ENCODE measurements at places on chromosomes 13 and 19.

- DNase-seq, result no peak
Observed at GRCh38 chr19:35279985-35280821, 2.1 kb upstream of the HAMP start.

DNA sequence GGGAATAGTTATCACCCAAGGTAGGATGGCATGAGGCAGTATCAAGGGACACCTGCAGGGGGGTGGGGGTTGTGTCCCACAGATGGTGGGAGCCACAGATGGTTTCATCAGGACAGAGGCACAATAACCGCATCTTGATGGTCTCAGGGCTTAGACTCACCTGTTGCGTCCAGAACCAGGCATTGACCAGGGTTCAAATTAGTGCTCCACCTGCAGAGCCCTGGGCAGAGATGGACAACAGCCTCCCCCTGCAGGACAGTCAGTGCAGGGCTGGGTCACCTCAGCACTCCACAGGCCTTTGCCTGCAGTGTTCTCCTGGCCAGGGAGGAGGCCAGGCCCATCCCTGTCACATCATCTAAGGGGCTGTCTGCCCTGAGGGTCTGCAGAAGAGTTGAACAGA is 14.5 kb upstream of the CEACAM1 start:
- DNase-seq, result no peak

- no peak for DNase-seq
Observed at GRCh38 chr13:114073881-114074612, 58.4 kb downstream of the RASA3 start.

DNA sequence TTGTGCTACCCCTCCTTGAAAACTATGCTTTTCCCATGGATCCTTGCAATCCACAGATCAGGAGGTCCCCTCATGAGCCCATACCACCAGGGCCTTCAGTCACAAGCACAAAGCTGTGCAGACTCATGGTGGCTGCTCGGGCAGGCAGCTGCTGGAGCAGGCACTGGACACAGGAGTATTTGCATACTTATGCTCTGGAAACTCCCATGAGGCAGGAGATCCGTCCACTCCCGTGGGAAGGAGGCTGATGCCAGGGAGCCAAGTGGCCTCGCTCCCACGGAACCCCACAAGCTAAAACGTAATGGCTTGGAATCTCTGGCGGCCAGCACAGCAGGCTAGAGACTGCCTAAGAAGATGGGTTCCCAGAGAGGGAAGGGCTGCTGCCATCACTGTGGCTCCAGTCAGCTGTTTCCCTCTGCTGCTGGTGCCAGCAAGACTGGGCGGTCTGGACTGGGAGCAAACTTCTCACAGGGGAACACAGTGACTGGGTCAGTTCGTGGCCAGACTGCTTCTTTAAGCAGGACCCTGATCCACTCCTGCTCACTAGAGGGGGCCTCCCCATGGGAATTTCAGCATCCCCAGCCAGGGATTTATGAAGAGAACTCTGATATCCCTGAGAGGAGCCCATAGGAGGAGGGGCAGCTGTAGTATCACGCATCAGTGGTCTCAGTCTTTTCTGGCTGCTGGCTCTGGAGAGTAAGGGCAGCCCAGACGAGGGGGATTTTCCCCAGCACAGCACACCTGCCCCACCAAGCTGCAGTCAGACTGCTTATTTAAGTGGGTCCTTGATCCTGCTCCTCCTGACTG is 370.3 kb upstream of the ATXN8OS start:
- no peak for DNase-seq

DNA sequence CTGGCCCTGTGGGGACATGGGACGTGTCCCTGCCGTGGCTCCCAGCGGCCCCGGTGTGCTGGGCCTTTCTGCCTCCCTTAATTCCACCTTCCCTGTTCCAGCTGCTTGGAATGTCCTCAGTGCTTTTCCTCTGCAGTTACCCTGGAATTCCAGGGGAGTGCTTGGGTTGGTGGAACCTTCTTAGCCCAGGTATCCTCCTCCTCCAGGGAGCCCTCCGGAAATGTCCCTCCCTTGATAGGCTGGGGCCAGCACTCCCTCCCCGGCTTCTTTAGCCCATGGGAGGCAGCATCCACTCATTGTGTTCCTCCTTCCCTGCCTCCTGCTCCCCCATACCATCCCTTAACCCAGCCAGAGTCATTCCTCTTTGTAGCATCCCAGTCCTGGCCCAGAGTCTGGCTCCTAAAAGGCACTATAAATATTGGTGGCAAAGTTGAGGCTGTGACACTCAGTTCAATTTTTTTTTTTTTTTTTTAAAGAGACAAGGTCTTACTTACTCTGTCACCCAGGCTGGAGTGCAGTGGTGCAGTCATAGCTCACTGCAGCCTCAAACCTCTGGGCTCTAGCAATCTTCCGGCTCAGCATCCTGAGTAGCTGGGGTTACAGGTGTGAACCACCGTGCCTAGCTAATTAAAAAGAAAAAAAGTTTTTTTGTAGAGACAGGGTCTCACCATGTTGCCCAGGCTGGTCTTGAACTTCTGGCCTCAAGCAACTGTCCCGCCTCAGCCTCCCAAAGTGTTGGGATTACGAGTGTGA is 13.7 kb upstream of the SLC7A10 start:
- DNase-seq, result no peak

DNA sequence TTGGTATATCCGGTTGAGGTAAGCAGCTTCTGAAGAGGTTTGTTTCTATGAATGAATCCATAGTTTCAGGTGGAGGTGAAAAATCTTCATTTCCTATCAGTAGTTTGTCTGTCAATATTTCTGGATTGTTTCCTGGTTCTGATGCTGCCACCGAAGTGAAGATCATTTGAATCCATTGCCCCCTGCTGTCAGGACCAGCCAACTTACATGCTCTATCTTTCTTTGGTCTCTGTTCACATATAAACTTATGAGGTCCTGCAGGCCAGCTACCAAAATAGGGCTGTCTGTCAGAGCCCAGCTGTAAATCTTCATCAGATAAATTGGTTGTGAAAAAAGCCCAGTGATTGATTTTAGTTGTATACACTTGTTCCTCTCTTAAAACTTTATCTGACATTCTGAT is 15.2 kb upstream of the N4BP2L1 start:
- peak; percentile 28 for DNase-seq

GRCh38 chr13:83878691-83879430 is 3.4 kb downstream of the SLITRK1 start:
- no peak for DNase-seq

GRCh38 chr19:37933937-37934358 is 26.9 kb downstream of the SIPA1L3 start:
- peak; percentile 89 for DNase-seq

DNA sequence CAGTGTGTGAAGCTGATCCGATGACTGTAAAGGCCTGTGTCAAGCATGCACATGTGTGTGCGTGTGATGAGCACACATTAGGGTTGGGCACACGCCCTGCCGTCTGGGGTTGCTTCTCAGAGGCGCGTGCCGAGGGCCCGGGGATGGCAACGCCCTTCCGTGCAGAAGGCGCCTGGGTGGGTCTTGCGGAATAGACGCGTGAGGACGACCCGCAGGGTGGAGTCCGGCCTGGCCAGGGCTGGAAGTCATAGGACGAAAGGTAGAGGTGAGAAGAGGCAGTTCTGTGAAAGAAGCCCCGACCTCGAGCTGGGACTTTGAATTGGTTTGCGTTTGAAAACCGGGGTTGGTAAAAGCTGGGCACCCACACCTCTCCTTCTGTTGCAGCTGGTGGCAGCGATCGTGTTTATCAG is 35.7 kb downstream of the TMEM255B start:
- DNase-seq, result no peak

GRCh38 chr13:31749929-31750328 is 10.6 kb downstream of the RXFP2 start:
- DNase-seq, result peak; percentile 93

- no peak for DNase-seq
Observed at GRCh38 chr19:4241824-4242430, 5.0 kb upstream of the YJU2 start.

- DNase-seq, result peak; percentile 7
Observed at GRCh38 chr13:74305876-74306275, 171.7 kb upstream of the KLF12 start.
